ENCODE measurements at places on chromosomes 7 and 10. TPM values are rescaled to one million over a fixed set of nuclear protein-coding genes. Genes with fewer than 3 reads are reported as not detected.

Gene MLXIPL
- not detected for total RNA-seq

Gene KNDC1
- not detected for total RNA-seq

Gene HKDC1
- 0.30 TPM for total RNA-seq

Gene SPDYE6
- not detected for total RNA-seq

Gene GPR26
- total RNA-seq: not detected

Gene FGL2
- total RNA-seq: not detected

Gene SFR1
- 16.3 TPM for total RNA-seq

Gene VOPP1
- total RNA-seq: 83.0 TPM

Gene NPC1L1
- total RNA-seq: not detected

GRCh38 chr10:114573330-114574045, 84.6 kb downstream of the ABLIM1 start:
- DNase-seq: no peak

DNA sequence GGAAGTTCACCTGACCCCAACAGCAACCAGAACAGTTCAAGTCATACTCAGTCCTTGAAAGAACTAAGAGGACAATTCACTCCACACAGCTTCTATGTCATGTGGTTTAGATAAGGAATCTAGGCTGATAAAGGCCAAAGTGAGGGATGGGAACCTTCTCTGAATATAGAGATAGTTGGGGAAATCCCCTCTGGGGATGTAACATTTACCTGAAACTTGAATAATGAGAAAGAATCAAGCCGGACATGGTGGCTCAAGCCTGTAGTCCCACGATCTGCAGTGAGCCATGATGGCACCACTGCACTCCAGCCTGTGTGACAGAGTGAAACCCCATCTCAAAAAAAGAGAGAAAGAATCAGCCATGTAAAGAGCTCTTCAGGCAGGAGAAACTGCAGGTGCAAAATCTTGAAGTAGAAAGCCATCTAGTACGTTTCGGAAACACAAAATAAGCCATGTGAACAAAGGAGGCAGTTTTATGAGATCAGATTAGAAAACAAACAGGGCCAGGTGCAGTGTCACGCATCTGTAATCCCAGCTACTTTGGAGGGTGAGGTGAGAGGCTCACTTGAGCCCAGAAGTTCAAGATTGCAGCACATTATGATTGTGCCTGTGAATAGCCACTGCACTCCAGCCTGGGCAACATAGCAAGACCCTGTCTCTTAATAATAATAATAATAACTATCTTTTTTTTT, 4.5 kb upstream of the DNMBP start:
- no peak for DNase-seq

- no peak for DNase-seq
These were observed 202.2 kb downstream of the CACNA2D1 start for GRCh38 chr7:82241356-82241755.

GRCh38 chr10:5591336-5591824, 66.6 kb downstream of the CALML3 start:
- DNase-seq: no peak

- no peak for DNase-seq
These were observed 62.0 kb downstream of the VSTM4 start for GRCh38 chr10:49053053-49053997.

- no peak for DNase-seq
These were observed 8.3 kb upstream of the ZC3HAV1L start for GRCh38 chr7:139043823-139044812.

DNA sequence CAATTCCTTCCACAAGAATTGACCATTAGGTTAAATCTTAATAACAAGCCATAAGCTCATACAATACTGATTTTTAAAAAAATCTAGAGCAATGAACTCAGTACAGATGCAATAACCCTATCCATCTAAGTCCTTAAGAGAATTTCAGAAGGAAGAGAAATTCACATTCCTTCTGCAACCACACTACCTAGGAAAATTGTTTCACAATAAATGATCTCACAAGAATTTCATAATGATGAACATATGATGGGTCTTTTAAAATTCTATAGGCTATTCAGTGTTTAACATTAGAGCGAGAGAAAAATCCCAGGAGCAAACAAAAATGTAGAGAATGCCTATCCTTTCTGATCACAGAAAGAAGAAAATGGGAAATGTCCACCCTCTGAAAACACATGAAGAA, 70.0 kb upstream of the MAGI2 start:
- DNase-seq: no peak

- no peak for DNase-seq
These were observed 153.0 kb downstream of the TNS3 start for GRCh38 chr7:47428768-47429472.

DNA sequence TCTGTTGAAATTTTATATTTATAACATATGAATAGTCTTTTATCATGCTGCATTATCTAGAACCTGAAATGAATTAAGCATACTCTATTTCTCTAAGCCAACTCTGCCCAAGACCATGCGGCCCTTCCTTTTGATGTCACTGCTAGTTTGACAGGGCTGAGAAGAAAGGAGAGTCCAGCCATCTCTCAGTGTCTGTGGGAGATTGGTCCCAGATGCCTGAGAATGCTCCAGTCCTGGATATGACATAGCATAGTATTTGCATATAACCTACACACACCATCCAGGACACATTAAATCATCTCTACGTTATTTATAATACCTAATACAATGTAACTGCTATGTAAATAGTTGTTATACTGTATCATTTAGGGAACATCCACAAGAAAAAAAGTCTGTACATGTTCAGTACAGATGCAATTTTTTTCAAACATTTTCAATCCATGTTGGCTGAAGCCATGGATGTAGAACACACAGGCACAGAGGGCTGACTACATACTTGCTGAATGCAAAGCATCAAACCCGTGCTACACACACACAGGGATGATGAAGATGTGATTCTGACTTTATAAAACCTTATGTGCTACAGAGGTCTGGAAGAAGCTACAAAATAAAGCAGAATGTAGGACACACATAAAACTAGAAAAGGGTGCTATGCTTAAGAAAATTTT, 315.4 kb downstream of the PARD3 start:
- no peak for DNase-seq

DNA sequence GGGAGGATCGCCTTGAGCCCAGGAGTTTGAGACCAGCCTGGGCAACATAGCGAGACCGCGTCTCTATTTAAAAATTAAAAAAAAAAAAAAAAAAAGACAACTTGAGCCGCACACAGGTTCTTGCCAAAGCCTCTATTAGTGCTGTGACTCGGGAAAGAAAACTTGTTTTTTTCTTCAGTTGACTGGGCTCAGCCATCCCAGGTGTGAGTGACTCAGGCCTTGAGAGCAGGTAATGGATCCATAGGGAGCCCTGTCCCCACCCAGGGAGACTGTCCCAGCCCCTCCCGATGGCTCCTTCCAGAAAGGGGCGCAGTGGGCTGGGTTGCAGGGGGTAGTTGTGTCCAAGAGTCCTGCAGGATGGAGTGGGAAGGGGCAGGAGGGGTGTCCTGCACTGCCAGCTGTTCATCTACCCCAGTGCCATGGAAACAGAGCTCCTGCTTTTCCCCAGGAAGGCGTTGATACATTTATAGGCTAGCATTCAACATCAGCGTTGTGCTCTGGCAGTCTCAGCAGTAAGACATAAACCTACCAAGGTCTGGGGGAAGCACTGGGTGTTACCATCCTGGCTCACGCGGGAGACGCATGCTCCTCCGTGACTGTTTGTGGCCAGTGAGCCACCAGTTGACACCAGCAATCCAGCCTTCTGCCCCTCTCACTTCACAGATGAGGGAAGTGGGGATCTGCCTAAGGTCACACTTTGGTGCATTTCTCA, 126.6 kb downstream of the CUX1 start:
- DNase-seq: no peak

DNA sequence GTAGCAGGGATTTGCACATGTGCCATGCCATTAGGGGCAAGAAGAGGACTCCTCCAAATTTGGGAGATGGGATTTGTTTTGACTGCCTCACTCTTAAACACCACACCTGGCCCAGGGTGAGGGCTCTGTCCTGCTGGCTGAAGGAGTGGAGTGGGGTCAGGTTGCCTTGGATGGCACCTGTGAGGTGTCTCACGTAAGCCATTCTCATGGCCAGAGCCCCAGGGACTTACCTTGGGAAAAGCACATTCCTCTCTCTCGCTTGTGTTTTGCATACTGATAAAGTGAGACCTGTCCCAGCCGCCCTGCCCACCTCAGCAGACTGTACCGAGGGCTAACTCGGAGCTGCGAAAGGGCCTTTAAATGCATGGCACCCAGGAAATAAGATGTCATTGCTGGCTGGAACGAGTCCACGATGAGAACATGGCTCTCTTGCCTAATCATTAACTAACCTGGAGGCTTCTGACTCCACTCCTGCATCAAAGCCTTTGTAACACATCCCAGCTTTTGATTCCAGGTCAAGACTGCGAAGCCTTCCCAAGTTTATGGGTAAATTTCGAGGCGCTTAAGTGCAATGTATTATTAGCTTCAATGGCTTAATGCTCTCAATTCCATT, 184.0 kb upstream of the RNF32 start:
- DNase-seq: no peak

DNA sequence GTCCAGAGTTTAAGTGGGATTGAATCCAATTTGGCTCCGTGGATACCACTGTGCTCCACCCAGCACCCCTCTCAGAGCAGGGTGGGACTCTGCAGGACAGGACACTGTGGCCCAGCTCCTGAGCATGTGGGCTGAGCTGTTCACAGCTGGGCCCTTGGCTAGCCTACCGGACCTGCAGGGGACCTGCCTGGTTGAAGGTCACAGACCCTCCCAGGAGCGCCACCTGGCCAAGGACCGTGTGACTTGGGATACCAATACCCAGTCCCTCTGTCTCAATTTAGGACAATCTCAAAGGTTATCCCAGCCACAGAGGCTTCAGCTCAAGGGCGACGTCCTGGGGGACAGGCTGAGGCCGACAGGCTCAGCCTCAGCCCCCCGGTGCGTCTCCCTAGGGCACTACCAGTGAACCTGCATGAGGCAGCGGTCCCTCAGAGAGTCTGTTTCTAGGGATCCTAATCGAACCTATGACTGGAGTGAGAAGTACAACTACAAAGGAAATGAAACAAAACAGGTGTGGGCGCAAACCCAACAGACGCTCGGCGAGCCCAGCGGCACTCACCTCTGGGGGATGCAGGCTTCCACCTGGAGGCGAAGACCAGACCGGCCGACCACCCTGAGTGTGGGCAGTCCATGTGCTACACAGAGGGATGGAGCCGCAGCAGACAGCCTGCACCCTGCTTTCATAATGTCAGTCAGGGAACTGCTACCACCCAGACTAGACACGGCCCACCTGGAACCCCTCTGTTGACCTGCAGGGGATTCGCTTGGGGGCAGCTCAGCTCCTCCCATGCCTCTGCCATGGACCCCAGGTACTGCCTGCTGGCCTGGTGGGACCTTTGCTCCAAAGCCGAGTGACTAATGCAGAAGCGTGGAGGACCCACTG, 103.7 kb downstream of the PAXIP1 start:
- no peak for DNase-seq

DNA sequence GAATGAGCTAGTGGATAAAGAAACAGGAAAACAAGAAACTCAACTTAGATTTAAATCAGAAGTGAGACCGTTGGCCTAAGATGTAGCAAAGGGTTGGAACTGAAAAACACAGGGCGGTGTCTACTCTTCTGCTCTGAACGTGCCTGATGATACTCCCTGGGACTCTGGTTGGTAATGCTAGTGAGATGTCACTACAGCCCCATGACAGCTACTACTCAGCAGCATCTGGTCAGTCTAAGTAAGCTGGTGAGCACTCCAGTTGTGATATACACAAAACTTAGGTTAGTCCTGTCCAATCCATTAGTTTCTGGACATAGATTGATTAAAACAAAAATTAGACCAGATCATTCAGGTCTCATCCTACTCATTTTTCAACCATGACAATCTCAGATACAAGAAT, 15.4 kb downstream of the MYPN start:
- DNase-seq: no peak

DNA sequence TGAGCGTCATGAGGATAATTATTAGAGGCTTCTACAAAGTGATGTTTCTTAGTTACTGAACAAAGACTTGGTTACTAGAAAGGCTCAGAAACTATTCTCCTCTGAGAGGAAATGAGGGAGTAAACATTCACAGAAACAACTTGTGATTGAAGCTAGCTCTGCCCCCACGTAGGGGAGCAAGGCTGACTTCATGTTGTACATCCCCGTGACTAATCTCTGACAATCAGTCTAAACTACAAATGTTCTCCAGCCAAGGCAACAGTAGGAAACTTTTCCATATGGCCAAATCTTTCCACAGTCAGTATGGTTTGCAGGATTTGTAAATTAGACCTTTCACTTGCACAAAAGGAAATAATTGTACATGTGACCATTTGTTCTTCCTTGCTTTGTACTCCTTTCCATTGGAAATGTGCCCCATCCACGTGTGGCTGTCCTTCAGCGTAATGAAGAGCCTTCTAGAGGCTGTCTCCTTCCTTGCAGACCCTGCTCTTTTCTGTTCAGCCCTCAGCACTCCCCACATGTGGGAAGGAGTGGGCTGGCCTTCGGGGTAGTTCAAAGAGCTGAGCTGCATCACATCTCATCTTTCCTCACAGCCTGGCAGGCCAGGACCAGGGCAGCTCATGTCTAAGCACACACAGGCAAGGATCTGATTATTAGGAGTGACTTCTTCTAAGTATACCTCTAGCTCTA, 93.5 kb downstream of the PCGF5 start:
- peak; percentile 39 for DNase-seq

DNA sequence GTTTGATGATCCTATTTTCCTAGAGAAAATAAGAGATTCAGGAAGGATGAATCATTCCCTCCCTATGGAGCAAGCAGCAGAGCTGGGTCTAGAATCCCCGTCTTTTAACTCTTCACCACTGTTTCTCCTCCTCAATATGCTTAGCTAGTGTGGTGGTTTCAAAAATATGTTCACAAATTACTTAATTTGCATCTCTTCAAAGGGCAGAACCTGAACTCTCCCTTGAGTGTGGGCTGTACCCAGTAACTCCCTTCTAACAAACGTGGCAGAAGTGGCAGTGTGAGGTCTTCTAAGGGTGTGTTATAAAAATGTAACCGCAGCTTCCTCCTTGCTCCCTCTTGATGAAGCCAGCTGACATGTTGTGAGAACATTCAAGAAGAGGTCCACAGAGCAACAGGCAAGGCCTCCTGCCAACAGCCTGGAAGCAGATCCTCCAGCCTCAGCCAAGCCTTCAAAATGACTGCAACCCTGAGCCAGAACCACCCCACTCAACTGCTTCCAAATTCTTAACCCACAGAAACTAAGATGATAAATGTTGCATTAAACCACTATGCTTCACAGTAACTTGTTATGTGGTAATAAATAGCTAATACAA, 36.6 kb downstream of the SRPK2 start:
- DNase-seq: peak; percentile 92

- no peak for DNase-seq
These were observed 242.3 kb upstream of the FZD1 start for GRCh38 chr7:91021956-91022355.

GRCh38 chr7:98618786-98619185, 1.7 kb downstream of the NPTX2 start:
- no peak for DNase-seq

GRCh38 chr7:128830231-128831177, at the start of gene FLNC:
Gene FLNC (plus strand): TSS chr7:128830406. CDS start chr7:128830638, 232 bp downstream.
- DNase-seq: peak; percentile 15

- DNase-seq: no peak
These were observed 45.0 kb downstream of the ZFAND4 start for GRCh38 chr10:45627412-45628048.

DNA sequence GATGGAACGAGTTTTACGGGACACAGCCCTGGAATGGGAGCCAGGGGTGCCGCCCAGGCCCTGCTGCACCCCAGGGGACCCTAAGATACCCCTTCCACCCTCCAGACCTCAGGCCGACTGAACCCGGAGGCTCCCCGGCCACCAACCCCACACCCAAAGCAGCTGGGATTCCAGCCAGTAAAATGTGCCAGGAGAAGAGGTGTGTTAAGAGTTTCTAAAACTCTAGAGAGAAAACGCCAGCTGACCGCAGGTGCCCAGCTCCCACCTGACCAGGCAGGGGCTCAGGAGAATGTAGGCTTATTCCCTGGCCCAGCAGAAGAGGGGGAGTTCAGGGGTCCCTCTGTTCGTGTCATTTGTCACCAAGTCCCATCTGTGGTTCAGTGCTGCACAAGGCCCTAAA, 17.5 kb downstream of the NUDT1 start:
- DNase-seq: no peak

Data from HT1080 (cell line).